Natural killer cell (primary cell): ENCODE measurements at places on chromosomes 1 and 21.

GRCh38 chr1:240415532-240415931 is 196.4 kb downstream of the GREM2 start:
- DNase-seq: no peak

- DNase-seq: no peak
These were observed 892.6 kb downstream of the MRPL39 start for GRCh38 chr21:24714646-24715200.

GRCh38 chr1:157025856-157026255 is 19.7 kb downstream of the ARHGEF11 start:
- no peak for DNase-seq

DNA sequence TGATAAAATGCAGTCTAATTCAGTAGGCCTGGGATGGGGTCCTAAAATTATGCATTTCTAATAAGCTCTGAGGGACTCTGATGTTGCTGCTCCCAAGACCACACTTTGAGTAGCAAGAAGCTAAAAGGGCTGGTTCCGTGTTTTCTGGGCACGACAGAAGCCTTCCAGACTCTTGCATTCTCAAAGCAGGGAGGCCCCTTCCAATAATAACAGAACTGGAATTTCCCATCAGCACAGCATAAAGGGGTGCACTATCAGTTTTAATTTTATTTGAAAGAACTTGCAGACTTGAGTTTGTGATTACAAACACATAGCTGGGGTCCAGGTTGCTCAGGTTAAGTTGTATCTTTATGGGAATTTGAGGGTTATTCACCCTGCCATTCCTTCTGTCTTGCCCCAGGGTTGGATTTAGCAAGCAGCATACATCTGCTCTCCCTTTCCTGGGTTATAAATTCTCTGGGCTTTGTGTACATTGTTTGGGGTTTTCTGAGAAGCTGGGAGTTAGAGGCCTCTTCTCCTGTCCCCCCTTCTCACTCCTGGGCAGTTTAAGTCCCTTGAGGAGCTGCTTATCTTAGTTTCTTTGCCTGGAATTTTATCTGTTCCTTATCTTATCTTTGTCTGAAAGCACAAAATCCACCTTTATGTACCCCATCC is 94.2 kb upstream of the SLC2A1 start:
- DNase-seq: no peak

DNA sequence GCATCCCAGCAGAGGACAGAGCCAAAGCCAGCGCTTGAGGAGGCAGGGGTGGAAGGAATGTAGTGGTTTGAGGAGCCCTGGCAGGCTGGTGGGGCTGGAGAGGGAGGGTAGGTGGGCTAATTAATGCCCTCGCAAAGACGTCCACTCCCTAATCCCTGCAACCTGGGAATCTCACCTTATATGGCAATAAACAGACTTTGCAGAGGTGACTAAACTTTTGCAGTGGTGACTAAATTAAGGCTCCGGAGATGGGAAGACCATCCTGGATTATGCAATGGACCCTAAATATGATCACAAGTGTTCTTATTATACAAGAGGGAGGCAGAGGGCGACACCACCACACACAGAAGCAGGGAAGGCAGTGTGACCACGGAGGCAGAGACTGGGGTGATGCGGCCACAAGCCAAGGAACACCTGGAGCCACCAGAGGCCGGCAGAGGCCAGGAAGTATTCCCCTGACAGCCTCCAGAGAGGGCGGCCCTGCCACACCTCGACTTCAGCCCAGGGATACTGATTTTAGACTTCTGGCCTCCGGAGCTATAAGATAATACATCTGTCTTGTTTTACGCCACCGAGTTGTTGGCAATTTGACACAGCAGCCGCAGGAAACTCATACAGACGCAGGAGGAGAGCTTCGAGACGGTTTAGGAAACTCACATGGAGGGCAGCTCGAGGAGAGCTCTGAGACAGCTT is 23.1 kb upstream of the NPPB start:
- DNase-seq: no peak

DNA sequence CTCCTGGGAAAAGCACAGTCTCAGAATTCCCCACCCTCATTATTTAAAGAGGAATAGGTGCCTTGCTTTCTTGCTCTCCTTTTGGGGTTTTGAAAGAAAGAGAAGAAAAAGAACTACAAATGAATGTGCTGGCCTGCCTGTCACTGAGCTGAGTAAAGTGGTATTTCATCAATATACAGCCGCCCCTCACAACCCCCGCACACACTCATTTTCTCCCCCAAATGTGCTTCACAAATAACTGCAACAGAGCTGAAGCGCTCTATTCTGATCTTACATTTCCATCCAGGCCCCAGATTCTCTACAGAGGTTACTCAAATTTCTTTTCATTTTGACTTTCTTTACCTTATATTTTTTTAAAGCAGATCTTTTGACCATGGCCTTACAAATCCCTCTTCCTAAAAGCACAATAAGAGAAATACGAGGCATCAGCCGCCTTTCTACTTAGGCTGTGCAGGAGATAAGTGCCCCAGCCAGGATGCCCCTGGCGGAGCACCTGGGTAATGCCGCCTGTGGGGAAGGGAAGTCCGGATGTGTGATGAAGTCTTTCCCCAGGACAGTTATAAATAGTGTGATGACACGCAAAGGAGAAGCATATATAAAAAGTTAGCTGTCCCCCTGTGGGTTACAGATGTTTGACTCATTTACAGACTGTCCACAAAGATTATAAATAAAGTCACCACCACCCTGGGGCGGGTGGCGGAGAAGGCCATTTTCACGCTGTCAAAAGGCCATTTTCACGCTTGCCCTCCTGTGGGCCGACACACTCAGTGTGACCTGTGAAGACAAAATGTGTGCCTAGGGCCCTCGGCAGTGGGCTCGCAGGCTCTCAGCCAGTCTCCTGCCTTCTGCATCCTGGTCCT is 6.5 kb downstream of the KCNN3 start:
- peak; percentile 54 for DNase-seq

- no peak for DNase-seq
These were observed 142.6 kb downstream of the SLC35F3 start for GRCh38 chr1:234047123-234047522.

- DNase-seq: no peak
These were observed 18.7 kb downstream of the SLC45A3 start for GRCh38 chr1:205661429-205662134.

DNA sequence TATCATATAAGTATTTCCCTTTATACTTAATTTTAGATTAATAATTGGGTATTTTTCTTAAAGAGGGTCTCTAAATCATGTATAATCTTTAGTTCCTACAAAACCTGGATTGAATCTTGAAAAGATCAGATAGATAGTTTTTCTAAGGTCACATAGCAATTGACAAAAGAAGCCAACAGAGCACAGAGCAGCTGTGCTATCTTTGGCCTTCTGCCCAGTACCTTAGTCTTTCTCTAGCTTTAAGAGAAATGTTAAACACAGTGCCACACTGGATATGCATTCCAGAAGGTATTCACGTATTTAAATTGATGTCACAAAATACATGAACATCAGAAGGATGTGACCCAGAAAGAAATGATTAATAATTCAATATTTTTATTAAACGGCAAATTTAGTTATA is 86.8 kb downstream of the C21orf91 start:
- no peak for DNase-seq

DNA sequence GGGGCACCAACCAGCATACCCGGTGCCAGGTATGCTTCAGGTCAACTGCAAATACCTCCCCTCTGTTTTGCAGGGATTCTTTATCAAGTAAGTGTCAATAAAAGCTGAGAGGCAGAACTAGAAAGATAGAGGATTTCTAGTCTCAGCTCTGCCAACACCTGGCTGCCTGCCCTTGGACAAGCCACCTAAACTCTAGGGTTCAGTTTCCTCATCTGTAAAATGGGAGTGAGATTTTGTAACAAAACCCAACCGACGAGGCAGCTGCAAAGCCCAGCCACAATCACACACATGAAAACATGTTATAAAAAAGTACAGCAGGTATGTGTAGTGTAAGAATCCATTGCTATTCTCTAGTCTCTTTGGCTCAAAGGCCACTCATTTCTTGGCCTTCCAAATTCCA is 8.2 kb downstream of the SSBP3 start:
- DNase-seq: no peak

DNA sequence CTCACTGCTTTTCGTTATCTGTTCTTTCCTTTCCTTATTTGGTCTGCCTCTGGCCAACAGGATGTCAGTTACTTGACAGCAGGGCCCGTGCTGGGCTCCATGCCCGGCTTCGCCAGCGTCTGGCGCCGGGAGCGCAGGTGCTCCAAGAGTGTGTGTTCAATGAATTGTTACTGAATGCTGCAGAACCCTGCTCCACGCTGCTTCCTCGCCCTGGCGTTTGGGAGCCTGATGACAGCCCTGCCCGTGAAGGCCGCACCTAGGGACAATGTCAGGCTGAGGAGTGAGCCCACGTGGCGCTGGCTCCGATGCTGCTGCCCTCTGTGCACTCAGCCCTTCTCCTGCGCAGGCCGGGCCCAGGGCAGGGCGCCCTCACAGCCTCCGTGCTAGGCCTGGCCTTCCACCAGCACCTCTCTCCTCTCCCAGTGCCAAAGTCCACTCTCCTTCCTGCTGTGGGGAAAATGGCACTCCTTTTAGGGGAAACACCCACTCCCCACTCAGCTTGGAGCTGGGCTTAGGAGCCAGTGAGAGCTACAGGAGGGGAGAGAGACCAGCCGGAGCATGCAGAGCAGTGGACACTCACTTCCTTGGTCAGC is 51.4 kb downstream of the ACBD3 start:
- DNase-seq: no peak

DNA sequence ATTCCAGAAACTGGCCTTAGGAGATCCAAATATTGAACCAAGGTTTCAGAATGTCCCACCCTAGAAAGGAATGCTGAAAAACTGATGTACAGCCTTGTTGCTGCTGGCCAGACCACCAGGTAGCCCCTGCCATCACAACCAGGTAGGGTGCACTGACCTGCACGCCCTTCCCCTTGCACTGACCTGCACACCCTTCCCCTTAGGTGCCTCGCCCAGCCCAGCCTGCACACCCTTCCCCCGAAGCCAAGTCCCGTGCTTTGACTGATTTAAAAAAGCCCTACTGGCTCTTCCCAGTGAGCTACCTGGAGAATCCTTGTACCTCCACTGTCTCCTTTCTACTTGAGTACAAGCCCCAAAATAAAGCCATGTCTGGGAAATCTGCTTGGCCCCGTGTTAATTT is 26.3 kb upstream of the C1orf198 start:
- no peak for DNase-seq

GRCh38 chr1:77990629-77991204 is 11.8 kb upstream of the FUBP1 start:
- DNase-seq: no peak

- no peak for DNase-seq
These were observed 1.7 kb downstream of the SPOCD1 start for GRCh38 chr1:31814041-31814511.

DNA sequence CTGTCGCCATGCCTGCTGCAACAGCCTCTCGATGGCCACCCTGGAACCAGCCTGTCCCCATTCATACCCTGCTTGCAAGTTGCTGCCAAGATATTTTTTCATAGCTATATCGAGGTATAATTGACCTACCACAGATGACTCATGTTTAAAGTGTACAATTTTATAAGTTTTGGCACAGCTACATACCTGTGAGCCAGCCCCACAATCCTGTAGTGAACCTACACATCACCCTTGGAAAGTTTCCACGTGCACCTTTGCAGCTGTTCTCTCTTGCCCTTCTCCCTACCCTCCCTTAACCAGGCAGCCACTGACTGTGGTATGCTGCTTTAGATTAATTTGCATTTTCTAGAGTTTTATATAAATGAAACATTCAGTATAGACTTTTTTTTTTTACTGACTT is 23.0 kb upstream of the KCNJ6 start:
- DNase-seq: no peak

- DNase-seq: no peak
These were observed 57.5 kb downstream of the ERG start for GRCh38 chr21:38440746-38441145.

GRCh38 chr1:236079703-236080102 is 14.8 kb upstream of the NID1 start:
- DNase-seq: no peak

- DNase-seq: no peak
These were observed 6.5 kb downstream of the ZNF672 start for GRCh38 chr1:248844526-248844925.

- no peak for DNase-seq
These were observed 60.7 kb downstream of the LRRC8D start for GRCh38 chr1:89881415-89882058.

DNA sequence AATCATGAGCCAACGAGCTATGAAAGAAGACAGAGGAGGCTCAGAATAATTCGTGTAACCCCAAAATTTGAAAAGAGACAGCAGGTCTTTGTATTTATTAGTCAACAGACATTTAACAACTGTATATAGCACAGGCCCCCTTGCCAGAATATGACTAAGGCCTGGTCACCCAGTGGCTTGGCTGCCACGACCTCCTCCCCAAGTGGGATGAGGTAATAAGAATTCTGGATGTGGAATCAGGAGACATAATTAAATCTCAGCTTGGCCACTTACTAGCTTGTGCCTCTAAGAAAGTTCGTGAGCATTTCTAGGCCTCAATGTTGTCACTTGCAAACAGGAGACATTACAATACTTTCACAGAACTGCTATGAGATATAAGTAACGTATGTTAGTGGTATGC is 134.2 kb upstream of the TNFSF4 start:
- no peak for DNase-seq

- no peak for DNase-seq
These were observed 149.4 kb downstream of the TIAM1 start for GRCh38 chr21:31194510-31195293.

- DNase-seq: no peak
These were observed 32.3 kb downstream of the BCAS2 start for GRCh38 chr1:114549137-114549536.

- DNase-seq: peak; percentile 41
These were observed 403.7 kb downstream of the SIPA1L2 start for GRCh38 chr1:232226197-232226712.

DNA sequence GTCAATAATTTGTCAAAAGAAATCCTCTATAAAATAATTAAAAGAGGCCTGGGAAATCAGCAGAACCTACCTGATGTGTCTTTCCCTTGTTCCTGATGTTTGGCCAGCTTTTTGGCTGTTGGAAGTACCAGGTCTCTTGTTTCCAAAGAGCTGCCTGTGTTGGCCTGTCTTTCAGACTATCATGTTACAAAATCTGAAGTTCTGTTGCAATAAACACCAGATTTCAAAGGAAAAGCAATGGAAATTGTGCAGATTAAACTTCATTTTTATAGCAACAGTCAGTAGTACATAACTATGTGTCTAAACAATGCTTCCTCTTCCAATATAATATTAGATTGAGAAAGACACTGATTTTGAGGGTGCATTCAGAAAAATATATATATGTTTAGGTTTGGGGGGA is 647.2 kb upstream of the CXADR start:
- DNase-seq: no peak

- no peak for DNase-seq
These were observed 320.0 kb downstream of the CHRM3 start for GRCh38 chr1:239706245-239706892.

DNA sequence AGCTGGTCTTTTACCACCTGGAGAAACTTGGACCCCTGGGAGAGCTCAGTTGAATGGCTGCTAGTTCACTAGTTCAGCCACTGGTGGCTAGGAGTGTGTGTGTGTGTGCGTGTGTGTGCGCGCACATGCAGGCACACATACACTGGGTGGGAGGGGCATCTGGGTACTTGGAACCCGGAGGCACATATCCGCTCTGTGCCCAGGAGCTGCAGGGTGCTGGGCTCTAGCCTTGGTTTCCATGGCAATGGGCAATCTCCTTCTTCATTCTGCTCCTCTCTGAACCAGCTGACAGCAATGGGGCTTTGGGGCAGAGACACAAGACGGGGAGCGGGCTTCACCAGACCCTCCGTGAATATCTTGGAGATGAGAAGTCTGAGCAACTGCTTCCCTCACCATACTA is 87.1 kb upstream of the DISP3 start:
- DNase-seq: no peak

- DNase-seq: no peak
These were observed 24.4 kb downstream of the TMCO4 start for GRCh38 chr1:19775317-19775716.

- no peak for DNase-seq
These were observed 64.5 kb downstream of the KIF14 start for GRCh38 chr1:200556002-200556401.
